GM10248 (cell line): ENCODE measurements at places on chromosomes 6 and 20.

DNA sequence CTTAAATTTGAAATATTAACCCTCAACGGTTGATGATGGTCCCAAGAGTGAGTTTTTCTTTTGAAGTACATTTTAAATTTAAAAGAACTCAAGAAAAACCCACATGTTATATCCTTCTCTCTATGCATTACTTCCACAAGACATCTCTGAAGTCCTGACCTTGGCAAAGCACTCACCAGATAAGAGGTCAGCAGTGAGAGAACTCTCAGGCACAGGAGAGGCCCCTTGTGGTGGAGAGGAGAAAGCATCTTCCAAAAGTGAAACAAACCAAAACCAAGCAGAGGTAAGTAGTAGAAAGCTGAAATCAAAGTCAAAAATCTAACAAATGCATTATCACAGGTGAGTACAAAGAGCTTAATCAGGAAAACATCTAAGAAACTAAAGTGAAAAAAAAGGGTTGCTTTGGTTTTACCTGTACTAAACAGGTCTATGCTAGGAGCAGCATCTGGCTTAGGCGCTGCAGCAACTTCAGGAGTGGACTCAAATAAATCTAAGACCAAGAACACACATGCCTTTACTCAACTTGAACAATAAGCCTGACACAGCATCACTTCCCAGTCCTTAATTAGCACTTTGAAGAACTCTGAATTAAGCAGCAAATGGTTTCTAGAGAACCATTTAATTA, 80.5 kb downstream of the PRSS35 start:
- DNase-seq, result peak; percentile 36

GRCh38 chr20:36628076-36628475, 17.9 kb downstream of the SLA2 start:
- no peak for DNase-seq

GRCh38 chr6:138944412-138944811, 43.6 kb downstream of the REPS1 start:
- peak; percentile 15 for DNase-seq

GRCh38 chr6:38483526-38483925, 156.2 kb downstream of the BTBD9 start:
- DNase-seq, result peak; percentile 49

DNA sequence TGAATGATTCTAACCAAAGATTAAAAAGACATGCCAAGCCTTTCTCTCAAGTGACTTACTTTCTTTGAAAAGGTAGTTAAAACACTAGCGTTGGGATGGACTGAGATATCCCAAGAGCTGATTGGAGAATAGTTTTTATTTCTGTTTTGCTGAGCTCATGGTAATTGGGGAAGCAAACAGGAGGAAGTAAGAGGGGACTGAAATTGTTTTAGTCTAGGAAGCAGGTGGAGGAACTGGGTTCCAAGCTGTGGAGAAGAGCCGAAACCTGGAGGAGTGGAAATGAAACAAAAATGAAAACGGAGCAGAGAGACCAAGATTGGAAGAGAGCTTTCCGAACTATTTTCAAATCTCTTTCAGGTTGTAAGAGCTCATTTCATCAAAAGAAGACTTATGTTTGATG, 59.9 kb upstream of the TENT5A start:
- no peak for DNase-seq

- no peak for DNase-seq
Measured at GRCh38 chr20:63135411-63135810, 80.5 kb downstream of the YTHDF1 start.

DNA sequence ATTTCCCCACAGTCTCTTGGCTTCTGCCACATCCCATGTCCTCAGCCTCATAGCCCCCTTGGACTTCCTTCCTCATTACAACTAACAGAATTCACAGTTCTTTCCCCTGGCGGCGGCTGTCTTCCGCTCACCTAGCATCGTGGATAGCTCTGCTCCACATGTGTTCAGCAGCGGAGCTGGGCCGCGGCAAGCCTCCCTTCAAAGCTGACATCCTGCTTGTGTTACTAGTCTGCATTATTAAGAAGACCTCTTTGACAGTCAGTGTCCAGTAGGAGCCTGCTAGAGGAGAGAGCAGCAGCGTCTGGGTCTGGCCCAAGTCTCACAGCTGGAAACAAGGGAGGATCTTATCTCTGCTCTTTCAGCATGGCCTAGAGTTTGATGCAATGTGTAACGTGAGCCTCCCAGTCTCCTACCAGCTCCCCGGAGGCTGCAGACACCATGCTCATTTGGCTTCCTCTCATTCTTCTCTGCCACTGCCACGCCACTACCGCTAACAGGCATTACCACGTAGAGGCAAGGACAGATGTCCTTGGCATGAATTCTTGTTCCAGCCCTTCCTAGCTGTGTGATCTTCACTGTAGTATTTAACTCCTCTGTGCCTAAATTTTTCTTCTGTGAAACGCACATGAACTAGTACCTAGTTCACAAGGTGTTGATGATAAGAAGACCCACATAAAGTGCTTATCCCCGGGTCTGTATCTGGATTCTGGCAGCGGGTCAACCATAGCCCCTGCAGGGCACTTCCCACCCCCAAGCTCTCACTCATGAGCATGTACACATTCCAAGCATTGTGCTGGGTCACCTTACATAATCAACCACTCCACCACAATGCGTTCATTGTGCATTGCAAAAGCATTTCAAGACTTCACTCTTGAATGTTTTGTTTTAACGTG, 107.1 kb upstream of the BACH2 start:
- DNase-seq, result no peak

GRCh38 chr6:63947792-63948529, 312.4 kb downstream of the PHF3 start:
- DNase-seq, result no peak

DNA sequence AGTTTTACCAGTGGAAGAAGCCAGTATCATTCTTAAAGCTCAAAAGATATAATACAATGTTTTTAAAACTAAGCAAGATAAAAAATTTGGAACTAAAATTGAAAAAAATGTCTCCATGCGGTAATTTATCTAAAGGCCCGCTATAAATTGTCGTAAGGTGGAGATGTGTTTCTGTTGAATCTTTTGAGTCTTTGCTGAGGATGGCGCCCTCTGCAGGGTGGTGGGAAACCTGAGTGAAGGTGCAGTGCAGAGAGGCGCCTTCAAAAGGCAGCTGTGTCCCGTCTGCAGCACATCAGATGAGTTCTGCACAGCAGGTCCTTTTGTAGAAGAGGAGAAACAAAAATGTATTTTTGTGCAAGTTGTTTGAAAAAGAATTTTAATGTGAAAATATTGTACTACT, 29.4 kb upstream of the KIF25 start:
- DNase-seq, result no peak

DNA sequence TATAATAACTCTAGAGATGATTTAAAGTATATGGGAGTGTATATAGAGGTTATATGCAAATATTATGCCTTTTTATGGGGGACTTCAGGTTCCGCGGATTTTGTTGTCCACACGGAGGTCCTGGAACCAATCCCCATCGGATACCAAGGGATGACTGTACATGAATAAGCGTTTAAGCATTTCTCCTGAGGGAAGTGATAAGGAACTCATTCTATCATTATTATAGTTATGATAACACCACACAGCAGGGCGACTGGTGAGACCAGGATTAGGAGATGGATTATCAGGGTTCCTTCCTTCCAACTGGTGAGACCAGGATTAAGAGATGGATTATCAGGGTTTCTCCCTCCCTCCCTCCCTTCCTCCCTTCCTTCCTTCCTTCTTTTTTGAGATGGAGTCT, 6.6 kb downstream of the ECI2 start:
- no peak for DNase-seq

DNA sequence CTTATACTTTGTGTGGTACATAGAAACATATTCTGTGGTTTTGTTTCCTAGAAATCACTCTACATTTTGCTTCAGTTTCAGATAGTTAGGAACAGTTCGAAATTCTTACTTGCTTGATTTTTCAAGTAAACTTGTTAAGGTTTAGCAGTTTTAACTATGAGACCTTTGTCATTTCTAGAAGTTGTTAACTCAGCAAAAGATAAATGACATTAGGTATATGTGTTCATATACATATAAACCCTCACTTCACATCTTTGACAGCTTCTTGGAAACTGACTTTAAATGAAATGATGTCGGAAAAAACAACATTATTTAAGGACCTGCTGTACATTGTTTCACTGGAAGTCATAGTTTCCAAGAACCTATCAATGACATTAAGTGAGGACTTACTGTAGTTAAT, 96.2 kb downstream of the FIG4 start:
- no peak for DNase-seq

GRCh38 chr6:36442103-36442670, 467 bp downstream of the PXT1 start:
- DNase-seq, result no peak

GRCh38 chr20:62133864-62134263, 9.3 kb downstream of the PSMA7 start:
- DNase-seq, result no peak

DNA sequence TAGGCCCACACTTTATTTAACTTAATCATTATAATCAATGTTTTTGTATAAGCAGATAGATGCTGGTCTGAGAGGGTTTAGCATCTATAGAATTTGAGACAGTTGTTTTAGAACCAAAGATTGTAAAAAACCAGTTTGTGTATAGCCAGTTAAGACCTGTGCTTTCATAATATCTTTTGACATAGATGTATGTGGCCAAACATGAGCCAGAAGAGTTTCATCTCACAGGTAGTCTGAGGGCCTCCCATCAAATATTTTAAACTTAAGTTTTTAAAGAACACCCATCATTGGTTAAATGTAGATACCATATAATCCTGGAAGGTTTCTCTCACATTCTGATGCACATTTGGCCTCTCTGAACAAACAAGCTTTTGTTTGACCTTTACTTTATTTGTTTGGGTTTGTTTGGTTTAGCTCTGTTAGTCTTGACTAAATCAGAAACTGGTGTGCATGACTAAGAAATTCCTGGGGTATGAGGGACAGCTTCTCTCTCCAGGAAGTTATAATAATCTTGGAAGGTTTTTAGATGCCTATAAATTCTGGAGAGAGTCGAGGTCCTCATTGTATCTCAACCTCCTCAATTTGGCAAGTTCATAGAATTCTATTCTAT, 58.0 kb upstream of the TMEM200A start:
- DNase-seq, result no peak
